ENCODE measurements at places on chromosomes 13 and 19.

- DNase-seq, result no peak
Observed at GRCh38 chr19:44712864-44713515, 14.0 kb downstream of the CEACAM16 start.

GRCh38 chr13:39379667-39380655, 223.0 kb downstream of the LHFPL6 start:
- no peak for DNase-seq

- no peak for DNase-seq
Observed at GRCh38 chr13:95650696-95651095, 6.2 kb upstream of the DZIP1 start.

GRCh38 chr13:49424011-49424560, 19.8 kb downstream of the CAB39L start:
- DNase-seq, result no peak

GRCh38 chr13:23842406-23842805, 46.8 kb downstream of the MIPEP start:
- no peak for DNase-seq

All from tibial nerve (tissue), 4 donors.